Renal cortical epithelial cell (primary cell): ENCODE measurements at places on chromosomes 3 and 15.

GRCh38 chr3:126154391-126155279 lies 25.8 kb downstream of the ALDH1L1 start:
- DNase-seq: no peak

- DNase-seq: no peak
Observed at GRCh38 chr15:74869726-74870407, 3.3 kb downstream of the SCAMP2 start.

DNA sequence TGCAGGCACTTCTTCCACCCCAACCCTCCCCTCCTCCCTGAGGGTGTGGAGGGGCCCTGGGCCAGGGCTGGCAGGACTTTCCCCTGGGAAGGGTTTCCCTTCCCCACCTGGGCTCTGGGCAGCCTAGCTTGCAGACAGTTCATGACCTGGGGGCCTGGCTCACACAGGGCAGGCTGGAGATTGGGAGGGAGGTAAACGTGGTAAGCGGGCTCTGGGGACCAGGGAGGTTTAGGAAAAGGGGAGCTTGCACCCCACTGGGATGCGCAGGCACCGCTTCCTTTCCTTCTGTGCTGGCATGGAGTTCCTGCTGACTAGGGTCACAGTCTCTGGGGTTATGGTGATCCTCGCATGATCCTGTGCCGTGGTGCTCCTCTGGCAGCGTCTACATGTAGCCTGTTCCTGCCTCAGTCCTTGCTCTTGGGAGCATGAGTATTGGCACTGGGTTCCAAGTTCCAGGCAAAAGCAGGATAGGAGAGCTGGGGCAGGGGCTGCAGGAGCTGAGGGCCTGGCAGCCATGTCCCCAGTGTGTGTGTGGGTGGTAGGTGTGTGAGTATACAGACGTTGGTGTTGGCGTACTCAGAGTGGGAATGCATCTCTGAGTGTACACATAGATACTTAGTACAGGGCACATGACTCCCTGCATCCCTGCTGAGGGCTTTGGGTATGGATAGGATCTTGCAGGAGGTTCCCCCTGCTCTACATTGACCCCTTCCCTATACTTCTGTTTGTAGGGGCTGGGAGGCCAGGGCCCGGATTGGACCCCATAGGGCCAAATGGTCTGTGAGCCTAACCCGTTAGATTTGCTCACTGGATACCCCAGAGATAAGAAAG lies 6.9 kb downstream of the GLYCTK start:
- DNase-seq: no peak

DNA sequence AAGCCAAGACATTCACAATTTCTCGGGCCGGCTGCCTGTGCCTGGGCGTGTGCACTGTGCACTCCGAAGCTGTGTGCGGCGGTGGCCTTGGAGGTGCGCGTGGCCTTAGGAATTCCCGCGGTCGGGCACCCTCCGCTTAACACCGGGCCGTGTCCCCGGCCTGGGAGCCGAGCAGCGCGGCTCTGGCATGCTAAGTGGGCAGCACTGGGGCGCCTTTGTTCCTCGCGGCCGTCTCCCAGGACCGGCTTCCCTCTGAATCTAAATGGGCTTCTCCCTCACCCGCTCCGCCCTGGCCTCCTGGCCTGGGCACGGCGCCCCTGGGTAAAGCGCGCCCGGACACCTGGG lies 498 bp upstream of the ARNT2 start:
- no peak for DNase-seq

DNA sequence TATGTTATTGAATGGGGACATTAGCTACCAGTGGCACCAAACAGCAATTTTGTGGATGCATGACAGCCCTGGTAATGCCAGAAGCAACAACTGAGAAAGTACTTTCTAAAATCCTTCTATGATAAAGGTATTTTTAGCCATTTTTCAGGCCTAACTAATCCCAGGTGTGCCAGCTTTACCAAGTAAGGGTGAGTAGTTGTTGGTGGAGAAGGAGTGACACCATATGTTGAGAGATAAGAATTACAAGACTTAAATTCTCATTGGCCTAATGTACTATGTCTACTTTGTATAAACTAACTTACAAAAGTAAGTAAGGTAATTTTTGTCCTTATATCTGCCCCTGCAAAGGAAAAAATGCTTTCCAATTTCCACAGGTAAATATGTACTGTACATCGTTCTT lies 4.1 kb upstream of the COX17 start:
- DNase-seq: peak; percentile 49

- no peak for DNase-seq
Observed at GRCh38 chr3:147396712-147397046, 9.7 kb downstream of the ZIC4 start.

DNA sequence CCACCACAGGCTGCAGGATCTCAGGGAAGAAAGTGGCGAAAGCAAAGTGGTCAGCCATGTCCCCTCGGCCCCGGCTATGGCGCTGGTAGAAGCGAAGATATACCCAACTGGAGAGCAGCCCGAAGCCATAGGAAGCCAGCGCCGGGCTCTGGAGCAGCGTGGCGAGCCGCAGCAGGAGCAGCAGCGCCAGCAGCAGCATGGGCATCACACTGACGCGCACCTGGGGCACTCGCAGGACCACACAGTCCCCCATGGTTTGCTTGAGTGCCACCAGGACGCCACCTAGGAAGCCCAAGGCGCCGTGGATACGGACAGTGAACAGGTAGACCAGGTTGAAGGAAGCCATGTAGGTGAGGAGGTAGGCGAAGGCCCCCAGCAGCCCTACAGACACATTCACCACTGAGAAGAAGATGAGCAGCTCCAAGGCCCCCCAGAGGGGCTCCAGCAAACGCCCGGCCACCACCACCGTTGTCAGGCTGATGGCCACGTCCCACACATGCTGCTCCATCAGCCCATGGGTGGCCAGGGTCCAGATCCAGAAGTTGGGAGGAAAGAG lies 888 bp downstream of the TMEM115 start:
- no peak for DNase-seq

DNA sequence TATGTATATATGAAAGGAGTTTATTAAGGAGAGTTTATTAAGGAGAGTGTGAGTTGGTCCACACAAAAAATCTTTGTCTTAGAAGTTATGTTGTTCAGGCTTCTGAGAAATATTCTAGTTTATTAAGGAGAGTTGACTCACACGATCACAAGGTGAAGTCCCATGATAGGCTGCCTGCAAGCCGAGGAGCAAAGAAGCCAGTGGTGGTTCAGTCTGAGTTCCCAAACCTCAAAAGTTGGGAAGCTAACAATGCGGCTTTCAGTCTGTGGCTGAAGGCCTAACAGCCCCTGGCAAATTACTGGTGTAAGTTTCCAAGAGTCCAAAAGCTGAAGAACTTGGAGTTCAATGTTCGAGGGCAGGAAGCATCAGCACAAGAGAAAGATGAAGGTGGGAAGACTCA lies 42.4 kb upstream of the DAZL start:
- DNase-seq: no peak

- no peak for DNase-seq
Observed at GRCh38 chr3:118955914-118956556, 78.6 kb downstream of the IGSF11 start.

GRCh38 chr15:82186719-82187406 lies 75.7 kb downstream of the EFL1 start:
- no peak for DNase-seq

DNA sequence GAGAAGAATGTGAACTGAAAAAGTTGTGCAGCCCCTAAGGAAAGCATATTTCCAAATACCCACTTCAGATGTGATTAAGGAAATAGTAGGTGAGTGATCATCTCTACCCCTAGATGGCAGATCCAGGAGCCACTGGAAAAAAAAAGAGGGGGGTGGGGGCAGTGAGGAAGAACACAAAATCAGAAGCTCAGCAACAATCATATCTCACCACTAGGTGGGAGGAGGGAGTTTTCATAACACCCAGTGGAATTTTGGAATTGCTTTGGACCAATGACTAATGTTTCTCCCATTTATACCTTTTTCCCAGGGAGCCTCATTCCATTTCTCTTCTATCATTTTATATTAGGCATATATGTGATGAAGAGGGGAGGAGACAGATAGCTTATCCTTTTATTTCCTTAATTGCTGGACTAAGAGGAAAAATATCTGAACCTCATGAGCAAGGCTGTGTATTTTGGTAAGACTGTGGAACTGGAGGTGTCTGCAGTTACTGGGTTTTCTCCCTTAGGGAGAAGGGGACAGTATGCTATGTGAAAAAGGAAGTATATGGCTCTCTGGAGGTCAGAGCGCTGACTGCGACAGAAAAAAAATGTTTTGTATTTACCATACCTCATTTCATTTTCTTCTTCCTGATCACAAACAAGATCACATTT lies 363.4 kb downstream of the GAP43 start:
- peak; percentile 38 for DNase-seq

- DNase-seq: peak; percentile 75
Observed at GRCh38 chr15:73081321-73081958, 29.2 kb downstream of the NEO1 start.

GRCh38 chr15:99449514-99449913 lies 116.3 kb upstream of the MEF2A start:
- no peak for DNase-seq
